Ammon's horn (tissue), 1 donor: ENCODE measurements at places on chromosomes 1 and 21.
A peak's percentile ranks its signal among the peaks of the same experiment; 100 is the strongest.

GRCh38 chr1:40951943-40952743 lies 27.4 kb upstream of the CTPS1 start:
- peak; percentile 79 for DNase-seq

GRCh38 chr1:214707306-214708087 lies 104.5 kb downstream of the CENPF start:
- no peak for DNase-seq

GRCh38 chr1:98870959-98871903 lies 133.4 kb downstream of the PLPPR5 start:
- DNase-seq, result peak; percentile 21

- DNase-seq, result no peak
Measured at GRCh38 chr1:209010475-209011230, 572.9 kb upstream of the CAMK1G start.

DNA sequence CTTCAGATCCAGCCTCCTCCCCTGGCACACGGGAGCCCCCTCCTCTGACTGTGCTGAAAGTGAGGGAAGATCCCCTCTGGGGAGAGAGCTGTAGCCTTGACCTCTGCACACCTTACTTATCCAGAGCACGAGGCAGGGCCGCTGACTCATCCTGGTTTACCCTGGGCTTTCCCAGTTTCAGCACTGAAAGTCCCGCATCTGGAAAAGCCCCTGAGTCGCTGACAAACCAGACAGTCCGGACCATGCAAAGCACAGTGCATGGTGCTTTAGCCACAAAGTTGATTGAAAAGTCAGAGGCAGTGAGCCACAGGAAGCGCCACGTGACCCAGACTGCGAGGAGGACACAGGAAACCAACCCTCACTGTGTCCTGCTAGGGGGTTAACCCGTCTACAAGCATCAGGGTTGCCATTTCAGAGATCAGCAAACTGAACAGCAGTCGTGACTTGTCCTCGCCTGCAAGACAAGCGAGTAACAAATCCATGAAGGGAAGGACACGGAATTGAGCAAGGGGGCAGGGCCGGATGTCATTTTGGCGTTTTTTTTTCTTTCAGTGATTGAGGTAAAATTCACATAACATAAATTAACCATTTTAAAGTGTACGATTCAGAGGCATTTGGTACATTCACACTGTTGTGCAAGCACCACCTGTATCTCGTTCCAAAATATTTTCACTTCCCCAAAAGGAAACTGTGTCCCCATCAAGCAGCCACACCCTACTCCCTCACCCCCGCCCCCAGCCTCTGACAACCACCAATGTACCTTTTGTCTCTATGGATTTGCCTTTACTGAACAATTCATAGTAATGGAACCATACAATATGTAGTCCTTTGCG lies 19.9 kb upstream of the IFNGR2 start:
- peak; percentile 53 for DNase-seq

DNA sequence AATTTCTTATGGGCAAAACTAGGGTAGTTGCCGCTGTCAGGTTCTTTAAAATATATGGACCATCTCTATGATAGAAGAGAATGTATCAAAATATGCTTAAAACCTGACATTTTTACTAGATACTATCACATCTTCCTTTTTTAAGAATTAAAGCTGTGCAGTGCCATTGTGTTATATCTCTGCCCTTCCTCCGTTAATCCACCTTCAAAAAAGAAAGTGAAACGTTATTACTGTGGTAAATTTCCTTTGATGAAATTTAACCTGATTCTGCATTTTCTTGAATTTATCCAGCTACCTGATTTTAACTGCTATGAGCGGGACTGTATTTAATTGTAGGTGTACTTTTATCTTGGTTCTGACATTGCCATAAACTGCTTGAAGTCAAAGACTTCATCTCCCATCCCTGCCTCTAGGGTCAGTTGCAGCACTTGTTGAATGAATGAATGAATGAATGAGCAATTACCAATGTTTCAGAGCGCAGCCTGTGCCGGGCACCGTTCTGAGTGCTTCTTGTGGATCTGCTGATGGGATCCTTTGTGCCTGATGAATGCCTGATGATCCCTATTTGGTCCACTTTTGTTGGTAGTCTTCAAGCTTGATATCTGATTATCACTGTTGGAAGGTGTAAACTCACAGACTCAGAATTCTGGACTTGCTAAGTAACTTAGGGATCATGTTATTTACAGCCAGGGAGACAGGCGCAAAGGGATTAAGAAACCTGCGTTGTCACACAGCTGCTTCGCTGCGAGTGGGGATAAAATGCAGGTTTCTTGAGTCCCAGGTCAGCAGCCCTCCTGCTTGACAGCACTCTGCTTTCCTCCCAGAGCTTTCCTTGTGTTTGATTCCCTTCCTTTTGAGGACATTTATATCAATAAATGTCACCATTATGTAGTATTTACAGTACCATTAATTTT lies 30.1 kb downstream of the SMYD2 start:
- DNase-seq, result no peak

GRCh38 chr1:204791453-204792353 lies 79.0 kb upstream of the NFASC start:
- DNase-seq, result peak; percentile 53

GRCh38 chr1:217456261-217456660 lies 174.6 kb downstream of the GPATCH2 start:
- no peak for DNase-seq

- DNase-seq, result no peak
Measured at GRCh38 chr1:25990702-25991395, 7.0 kb downstream of the PAFAH2 start.

- no peak for DNase-seq
Measured at GRCh38 chr1:206668351-206668750, 16.4 kb upstream of the MAPKAPK2 start.

GRCh38 chr1:209411491-209411929 lies 172.0 kb upstream of the CAMK1G start:
- DNase-seq, result peak; percentile 68

DNA sequence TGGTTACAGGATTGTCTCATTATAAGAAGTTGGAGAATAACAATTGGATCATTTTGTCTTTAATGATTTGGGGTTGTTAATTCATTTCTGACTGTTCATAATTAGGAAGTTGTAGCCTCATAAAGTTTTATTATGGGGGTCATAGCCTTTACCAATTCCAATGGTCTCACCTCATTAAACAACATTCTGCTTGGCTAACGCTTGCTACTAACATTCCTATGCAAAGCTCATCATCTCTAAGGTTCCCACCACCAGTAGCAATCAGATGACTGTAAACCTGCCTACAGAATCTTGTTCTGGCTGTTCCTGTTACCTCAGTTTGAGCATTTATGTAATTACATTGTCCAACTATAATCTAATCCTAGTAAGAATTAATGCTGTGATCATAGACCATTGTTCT lies 60.2 kb downstream of the ODF2L start:
- DNase-seq, result no peak
